ENCODE measurements at places on chromosomes 6 and 20.

GRCh38 chr20:61123286-61123685 lies 128.8 kb upstream of the CDH4 start:
- no peak for DNase-seq

- DNase-seq, result no peak
Observed at GRCh38 chr20:53260168-53260567, 288.0 kb downstream of the TSHZ2 start.

- DNase-seq, result no peak
Observed at GRCh38 chr6:94454231-94454630, 1034.9 kb upstream of the EPHA7 start.

DNA sequence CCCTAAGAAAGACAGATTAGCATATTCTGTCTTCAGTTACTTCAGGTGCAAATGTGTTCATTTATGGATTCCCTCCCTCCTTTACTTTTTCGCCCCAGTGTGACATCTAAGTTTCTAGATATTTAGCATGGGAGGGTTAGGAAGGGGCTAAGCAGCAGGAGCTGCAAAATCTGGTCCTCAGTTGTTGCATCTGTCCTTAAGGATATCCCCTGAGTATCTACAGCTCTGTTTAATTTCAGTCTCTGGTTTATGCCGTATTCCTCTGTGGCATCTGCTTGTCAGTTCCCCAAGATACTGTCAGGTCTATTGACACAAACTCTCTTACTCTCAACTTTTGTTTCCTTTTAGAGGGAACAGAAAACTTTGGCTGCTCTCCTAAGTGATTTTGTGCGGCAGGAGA lies 754.6 kb upstream of the MAP3K7 start:
- no peak for DNase-seq

DNA sequence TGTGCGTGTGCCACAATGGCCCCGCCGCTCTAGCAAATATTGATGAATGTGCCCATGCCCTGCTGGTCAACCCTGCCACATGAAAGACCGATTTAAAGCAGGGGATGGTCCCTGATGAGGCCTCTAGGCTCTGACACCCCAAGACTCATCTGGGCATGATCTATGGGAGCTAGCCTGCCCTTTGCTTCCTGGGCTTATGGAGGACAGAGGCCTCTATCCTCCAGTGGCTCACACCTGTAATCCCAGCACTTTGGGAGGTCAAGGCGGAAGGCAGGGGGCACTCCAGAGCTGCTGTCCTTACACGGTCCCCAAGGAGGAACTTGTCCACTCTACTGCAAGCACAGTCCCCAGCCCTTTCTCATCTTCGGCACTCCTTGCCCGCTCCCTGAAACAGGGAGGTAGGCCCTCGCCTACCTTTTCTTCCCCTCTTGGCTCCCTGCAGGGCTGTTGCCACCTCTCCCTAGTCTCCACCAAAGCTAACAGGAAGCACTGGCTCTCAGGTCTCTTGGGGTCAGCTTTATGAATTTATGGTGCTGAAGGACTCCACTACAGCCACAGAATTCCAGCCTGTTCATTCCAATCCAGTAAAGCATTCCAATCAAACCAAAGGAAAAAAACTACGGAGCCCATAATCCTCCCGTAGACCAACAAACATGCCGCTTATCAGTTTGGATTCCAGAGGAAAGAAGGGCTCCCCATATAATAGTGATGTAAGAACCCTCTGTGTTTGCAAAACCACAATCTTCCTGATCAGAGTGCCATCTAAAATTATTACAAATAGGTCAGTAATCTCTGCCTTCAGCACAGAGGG lies 48.7 kb upstream of the FOXQ1 start:
- no peak for DNase-seq

GRCh38 chr6:127851197-127851596 lies 49.7 kb downstream of the THEMIS start:
- DNase-seq, result no peak

DNA sequence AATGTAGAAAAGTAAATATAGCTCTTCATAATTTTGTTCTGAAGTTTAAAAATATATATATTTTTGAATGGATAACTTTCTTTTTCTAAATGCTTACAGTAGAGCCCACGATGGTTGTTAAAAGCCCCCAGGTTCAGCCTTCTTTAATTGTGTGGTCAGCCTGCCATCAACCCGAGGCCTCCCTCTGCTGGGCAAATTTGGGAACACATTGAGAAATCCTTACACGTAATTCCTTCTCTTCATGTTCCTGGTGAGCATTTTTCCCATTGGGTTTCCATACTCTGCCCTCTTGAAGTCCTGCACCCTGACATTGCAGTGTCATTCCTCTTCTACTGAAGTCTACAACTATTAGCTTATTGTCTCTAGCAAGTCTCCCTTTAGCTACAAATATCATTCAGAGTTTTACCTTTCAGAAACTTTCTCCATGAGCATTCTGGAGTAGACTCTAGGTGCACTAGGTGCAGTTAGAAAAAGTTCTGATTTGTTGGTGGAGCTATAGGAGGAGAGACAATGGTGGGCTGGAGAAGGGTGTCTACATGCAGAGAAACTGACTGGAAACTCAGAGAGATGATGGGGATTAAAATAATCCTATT lies 40.6 kb downstream of the TRIM38 start:
- DNase-seq, result no peak

DNA sequence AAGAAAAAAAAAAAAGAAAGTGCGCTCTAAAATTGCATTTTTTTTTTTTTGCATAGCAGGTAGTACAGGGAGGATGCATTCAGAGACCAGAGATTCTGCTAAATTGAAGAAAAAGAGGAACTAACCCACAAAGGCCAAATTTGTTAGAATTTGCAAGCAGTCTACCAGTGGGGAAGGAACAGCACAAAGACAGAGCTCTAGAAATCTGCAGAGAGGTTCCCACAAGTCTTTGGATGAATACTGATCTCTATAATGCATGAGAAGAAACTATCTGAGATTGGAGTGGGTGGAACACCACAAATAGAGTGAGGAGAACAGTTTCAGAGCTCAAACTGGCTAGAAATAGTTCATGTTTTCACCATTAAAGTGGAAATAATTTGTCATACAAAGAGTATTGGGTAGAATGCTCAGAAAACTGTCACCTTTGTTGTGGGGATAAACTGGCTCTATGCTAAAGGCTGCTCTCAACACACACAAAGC lies 79.6 kb upstream of the AHI1 start:
- DNase-seq, result no peak

All from natural killer cell treated with Interleukin-12 subunit alpha and Interleukin-12 subunit beta and Interleukin-15 and Interleukin-18, amount 100 ng/mL, for 72 hours (primary cell).